ENCODE measurements at places on chromosomes 5 and 9.

DNA sequence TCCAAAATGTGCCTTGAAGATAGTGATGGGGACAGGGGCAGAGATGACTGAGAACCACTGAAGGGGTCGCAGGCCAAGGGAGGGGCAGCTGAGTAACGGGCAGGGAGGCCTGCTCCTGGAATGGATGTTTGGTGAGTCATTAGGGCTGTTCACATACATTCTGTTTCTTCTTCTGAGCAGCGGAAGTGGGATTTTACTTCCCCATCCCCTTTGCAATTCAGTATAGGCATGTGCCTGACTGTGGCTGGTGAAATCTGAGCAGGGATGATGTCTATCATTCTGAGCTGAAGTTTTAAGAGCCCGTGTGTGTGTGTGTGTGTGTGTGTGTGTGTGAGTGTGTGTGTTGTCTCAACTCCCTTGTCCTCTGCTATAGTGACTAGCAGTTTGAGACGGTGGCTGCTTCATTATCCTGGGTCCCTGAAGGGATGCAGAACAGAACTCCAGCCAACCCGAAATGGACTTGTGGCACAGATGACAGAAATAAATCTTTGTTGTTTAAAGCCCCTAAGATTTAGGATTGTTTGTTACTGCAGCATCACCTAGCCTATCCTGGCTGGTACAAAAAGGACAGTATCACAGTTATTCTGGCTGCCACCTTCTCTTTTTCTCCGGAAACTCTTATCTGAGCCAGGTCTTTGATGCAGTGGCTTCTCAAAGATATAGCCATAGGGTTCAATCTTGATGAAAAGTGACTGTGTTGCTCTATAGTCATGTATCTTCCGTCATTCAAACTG lies 29.2 kb upstream of the TGFBI start:
- DNase-seq: peak; percentile 89

DNA sequence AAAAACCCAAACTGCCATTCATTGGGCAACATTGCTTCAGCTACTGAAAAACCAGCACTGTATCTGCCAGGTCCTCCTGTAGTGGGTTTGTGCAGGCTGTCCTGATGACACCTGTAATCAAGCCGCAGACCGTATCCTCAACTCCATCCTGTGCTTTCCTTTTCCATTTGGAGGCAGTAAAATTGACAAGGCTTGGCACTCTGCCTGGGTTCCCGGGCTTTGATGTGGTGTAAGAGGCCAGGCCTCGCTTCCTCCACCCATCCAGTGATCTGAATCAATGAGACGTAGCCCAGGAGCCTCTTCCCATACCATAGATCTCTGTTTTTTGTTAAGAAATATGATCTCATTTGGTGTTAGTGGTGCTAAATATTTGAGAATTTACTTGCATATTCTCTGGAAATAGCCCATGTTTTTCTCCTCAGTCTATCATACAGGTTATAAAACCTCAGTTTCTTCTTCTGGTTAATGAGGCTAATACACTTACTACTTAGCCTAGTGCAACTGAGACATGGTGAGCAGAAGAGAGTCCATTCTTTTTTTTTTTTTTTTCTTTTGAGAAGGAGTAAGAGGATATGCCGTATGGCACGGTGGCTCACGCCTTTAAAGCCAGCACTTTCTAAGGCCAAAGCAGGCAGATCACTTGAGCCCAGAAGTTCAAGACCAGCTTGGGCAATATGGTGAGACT lies 34.8 kb downstream of the LSM11 start:
- DNase-seq: peak; percentile 48

- DNase-seq: no peak
Observed at GRCh38 chr9:72494051-72494450, 27.4 kb upstream of the TMC1 start.

DNA sequence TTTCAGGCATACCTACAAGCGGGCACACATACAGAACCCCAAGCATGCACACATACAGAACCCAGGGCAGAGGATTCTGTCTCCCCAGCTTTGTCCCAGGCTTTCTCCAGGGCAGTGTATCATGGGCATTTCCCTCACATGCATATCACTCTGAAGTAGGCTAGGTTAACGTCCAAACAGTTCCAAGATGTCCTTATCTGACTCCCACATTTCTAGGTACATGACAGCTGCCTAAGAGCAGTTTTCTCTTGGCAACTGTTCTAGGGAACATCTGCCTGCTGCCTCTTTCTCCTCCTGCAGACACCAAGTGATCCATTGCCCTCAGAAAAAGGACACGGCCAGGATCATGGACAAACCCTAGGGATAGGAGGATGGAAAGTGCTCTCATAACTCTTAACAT lies 84.9 kb upstream of the NR3C1 start:
- DNase-seq: no peak

- no peak for DNase-seq
Observed at GRCh38 chr9:129383019-129383560, 205.0 kb upstream of the IER5L start.

DNA sequence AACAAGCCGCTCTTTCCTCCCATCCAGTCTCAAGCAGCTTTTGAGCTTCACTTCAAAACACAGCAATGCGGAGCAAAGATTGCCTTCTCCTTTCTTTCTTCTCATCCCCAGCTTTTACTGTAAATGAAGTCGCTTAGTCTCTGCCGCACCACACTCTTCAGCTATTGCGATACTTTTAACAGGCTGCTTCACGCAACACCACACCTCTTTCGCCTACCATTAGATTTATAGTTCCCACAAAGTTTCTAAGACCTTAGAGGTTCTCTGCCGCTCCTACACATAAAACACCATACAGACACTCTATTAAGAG lies 711 bp downstream of the PGGT1B start:
- no peak for DNase-seq

DNA sequence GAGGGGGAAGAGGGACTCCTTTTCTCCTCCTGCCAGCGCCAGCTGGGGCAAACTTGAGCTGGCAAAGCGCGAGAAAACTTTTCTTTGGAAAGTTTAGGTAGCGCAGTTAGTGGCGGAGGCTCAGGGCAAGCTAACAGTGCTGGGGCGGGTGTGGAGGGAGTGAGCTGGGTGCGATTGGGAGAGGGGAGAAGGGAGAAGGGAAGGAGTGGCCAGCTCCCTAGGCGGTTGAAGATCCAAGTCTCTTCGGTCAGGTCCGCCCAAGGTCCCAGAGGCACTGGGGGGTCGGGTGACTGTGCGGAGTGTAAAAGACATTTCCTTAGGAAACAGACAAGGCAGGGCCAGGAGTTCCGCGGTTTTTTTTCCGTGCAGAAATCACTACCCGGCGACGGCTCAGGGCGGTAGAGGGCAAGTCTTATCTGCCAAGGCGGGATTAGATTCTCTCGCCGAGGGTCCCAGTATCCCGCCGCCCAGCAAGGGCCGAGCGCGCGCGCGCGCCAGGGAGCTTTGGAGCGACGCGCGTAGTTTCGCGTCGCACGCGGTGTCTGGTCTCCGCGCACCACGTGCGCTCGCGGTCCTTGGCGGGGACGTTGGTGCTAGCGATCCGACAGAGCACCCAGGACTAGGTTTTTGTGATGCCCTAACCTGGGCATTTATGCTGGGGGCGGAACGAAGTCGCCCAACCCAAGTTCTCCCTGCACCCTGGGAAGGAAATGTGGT lies 33.6 kb upstream of the NFIB start:
- DNase-seq: no peak

DNA sequence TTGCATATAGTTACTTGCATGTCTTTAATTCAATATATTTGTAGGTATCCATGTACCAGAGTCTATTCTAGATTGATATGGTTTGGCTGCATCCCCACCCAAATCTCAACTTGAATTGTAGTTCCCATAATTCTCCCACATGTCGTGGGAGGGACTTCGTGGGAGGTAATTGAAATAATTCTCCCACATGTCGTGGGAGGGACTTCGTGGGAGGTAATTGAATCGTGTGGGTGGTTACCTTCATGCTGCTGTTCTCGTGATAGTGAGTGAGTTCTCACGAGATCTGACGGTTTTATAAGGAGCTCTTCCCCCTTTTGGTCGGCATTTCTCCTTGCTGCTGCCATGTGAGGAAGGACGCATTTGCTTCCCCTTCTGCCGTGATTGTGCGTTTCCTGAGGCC lies 16.5 kb downstream of the FBXL7 start:
- no peak for DNase-seq

DNA sequence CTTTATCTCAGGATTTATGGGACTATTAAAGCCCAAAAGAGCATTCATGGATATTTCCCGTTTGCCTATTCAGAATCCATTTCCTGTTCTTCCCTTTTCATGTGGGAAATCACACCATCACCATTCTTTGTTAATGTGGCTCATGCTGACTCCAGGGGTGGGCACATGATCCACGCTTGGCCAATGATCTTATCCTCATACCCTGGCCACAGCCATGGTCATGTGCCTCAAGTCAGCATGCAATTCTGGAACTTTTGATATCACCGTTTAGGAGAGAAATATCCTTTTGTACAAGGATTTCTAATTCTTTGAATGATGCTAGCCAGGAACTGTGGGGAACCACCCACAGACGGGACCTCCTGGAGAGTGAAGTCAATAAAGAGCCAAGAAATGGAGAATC lies 272.2 kb downstream of the PRELID2 start:
- no peak for DNase-seq

DNA sequence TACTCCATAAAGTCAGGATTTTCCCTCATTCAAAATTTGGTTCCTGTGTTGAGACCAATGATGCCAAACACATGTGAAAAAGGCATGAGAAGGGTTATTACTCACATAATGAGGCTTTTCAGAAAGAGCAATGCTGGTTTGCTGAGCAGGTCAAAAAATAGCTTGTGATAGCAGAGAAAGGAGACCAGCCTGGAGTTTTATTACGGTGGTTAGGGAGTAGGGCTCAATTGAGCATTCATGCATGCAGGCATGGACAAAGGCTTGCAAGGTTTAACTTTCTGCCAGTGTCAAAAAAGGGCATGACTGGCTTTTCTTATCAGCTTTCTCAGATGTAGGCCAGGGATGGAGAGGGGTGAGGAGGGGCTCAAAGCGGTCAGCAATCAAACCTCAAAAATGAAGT lies 628.3 kb downstream of the DNAH5 start:
- DNase-seq: no peak

- DNase-seq: no peak
Observed at GRCh38 chr5:159419576-159419975, 89.3 kb upstream of the IL12B start.

DNA sequence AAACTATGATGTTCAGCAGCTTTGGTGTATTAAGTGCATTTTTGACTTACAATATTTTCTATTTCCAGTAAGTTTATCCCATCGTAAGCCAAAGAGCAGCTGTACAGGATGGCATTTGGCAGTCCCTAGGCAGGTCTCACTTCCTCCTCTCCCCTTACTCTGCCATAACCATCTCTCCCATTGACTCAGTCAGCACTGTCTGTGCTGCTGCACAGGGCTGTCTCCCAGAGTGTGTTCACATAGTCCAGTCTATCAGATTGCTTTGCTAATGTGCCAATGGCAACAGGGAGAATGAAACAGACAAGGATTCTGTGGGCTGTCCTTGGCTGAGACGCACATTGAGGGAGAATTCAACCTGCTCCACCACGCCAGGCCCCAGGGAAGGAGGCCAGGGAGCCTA lies 47.0 kb upstream of the CAST start:
- DNase-seq: no peak

DNA sequence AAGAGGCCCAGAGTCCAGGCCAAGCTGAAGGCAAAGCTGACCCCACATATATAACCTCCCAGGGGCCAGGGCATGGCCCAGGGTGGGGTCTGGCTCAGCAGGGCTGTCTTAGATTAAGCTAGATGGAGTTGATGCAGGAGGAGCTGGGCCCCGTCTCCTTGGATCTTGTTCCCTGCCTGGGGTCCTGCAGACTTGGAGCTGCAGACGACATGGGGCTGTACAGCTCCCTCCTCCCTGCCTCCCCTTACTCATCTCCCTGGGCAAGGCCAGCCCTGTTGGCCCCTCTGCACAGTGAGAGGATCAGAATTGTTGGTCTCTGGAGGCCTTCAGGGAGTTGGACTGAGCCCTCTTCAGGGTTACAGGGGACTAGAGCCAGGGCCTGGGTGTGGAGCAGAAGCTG lies 134.9 kb downstream of the RGS3 start:
- DNase-seq: no peak

- peak; percentile 12 for DNase-seq
Observed at GRCh38 chr5:52657247-52657645, 130.5 kb upstream of the ITGA1 start.

GRCh38 chr5:91126888-91127287 lies 256.2 kb downstream of the ARRDC3 start:
- no peak for DNase-seq

DNA sequence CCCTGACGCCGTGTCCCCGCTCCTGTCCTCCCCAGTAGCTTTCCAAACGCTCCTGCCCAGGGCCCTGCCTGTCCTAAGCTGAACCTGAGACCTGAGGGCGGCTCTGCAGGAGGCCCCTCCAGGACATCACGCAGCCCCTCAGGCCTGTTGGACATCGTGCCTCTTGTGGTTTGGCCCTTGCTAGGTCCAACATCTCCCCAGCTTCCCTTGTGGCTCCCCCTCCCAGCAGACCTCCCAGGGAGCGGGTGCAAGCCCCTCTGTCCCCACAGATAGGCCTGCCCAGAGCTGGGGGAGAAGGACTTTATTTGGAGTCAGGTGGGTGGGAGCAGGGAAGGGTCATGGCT lies 4.1 kb downstream of the OBP2B start:
- DNase-seq: no peak

DNA sequence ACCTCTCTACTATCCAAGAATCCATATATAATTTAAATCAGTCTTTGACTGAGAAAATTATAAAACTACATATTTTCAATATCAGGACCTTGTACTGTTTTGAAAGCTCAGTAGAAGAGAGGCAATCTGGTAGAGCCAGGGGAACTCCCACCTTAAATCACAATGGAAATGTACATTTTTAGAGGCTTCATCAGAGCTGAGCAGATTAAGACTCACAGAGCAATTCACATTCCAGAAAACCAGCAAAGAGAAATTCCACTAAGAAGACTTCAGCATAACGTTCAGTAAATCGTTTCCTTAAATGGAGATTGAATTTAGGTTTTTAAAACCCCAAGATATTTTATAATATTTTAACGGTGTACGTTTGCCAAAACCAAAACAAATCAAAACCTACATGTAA lies 227.8 kb upstream of the TRPM3 start:
- peak; percentile 83 for DNase-seq

GRCh38 chr9:97600531-97601227 lies 32.5 kb downstream of the TSTD2 start:
- DNase-seq: no peak

DNA sequence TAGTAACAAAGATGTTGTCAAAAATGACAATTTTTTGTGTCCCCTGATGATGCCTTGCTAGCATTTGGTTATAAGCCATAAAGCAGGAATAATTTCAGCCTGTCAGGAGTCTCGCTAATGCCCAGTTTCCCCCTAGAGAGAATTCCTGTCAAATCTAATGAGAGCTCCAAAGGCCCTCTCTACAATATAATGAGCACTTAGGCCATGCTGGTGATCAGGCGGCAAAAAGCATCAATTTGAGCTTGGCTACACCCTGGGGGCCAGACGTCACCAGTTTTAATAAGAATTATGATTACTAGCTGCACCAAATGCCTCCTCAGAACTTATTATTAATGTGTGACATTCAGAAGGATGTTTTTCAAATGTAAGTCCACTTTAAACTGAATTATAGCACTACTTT lies 6.1 kb downstream of the TLE1 start:
- no peak for DNase-seq
